ENCODE measurements at places on chromosomes 5 and 9. TPM values are rescaled to one million over a fixed set of nuclear protein-coding genes. Genes with fewer than 3 reads are reported as not detected.

IFNK gene
- not detected for total RNA-seq

BSPRY gene
- 1.8 TPM for total RNA-seq

SLC25A2 gene
- 0.31 TPM for total RNA-seq

ALDH1A1 gene
- 0.26 TPM for total RNA-seq

NR6A1 gene
- 2.4 TPM for total RNA-seq

EFNA5 gene
- total RNA-seq = not detected

SPINK7 gene
- total RNA-seq = not detected

C9orf85 gene
- total RNA-seq = 11.4 TPM

ST6GALNAC4 gene
- total RNA-seq = 43.2 TPM

TUSC1 gene
- not detected for total RNA-seq

PCDHB6 gene
- not detected for total RNA-seq

NMUR2 gene
- total RNA-seq = not detected

CTXN3 gene
- total RNA-seq = not detected

GSN gene
- total RNA-seq = 4.2 TPM

ISL1 gene
- not detected for total RNA-seq

FOXE1 gene
- total RNA-seq = not detected

ANKH gene
- 80.5 TPM for total RNA-seq

ZNF366 gene
- total RNA-seq = not detected

LMX1B gene
- not detected for total RNA-seq

SAXO1 gene
- total RNA-seq = not detected

STOM gene
- total RNA-seq = 63.0 TPM

CTSV gene
- total RNA-seq = 0.53 TPM

S100Z gene
- total RNA-seq = not detected

C7 gene
- not detected for total RNA-seq

GARIN3 gene
- 0.29 TPM for total RNA-seq

C5orf52 gene
- total RNA-seq = not detected

HK3 gene
- total RNA-seq = 1.3 TPM

CBY3 gene
- total RNA-seq = 0.57 TPM

ARAP3 gene
- 7.9 TPM for total RNA-seq

FST gene
- 0.13 TPM for total RNA-seq

CDX1 gene
- not detected for total RNA-seq

PHF2 gene
- 22.4 TPM for total RNA-seq

RNF183 gene
- total RNA-seq = not detected

IFNA21 gene
- total RNA-seq = not detected

Measured in CD8-positive, alpha-beta memory T cell (primary cell).